ENCODE measurements at places on chromosomes 1 and 21.

GRCh38 chr1:201251851-201252430 lies 31.4 kb upstream of the PKP1 start:
- DNase-seq = no peak

DNA sequence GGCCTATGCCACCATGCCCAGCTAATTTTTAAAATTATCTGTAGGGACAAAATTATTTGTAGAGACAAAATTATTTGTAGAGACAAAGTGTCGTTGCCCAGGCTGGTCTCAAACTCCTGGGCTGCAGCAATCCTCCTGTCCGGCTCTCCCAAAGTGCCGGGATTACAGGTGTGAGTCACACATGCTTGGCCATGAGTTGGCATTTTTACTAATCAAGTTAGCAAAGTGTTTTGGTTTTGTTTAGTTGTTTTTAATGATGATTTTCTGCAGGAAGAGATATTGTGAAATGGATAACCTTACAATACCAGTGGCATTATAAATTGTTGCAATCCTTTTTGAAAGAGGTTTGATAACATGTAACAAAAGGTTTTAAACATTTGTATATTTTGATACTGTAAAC lies 65.3 kb upstream of the MAGI3 start:
- no peak for DNase-seq

DNA sequence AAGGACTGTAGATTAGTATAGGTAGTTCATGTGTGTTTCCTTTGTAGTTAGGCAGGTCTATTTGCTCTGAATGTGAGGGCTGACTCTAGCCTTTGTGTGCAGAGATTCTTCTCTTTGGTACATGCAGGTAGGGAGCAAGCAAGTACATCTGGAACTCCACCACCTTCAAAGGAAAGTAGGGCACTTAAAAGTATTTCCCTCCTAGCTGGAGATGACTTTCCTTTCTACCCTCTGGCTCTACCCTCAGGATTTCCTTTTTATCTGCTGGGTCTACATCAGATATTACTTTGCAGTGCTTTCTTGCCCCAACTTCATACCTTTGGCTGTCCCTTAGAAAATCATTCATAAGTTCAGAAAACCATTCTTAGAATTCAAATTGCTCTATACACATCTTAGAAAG lies 91.7 kb upstream of the HIVEP3 start:
- no peak for DNase-seq

GRCh38 chr1:245016700-245017099 lies 138.1 kb upstream of the KIF26B start:
- no peak for DNase-seq

DNA sequence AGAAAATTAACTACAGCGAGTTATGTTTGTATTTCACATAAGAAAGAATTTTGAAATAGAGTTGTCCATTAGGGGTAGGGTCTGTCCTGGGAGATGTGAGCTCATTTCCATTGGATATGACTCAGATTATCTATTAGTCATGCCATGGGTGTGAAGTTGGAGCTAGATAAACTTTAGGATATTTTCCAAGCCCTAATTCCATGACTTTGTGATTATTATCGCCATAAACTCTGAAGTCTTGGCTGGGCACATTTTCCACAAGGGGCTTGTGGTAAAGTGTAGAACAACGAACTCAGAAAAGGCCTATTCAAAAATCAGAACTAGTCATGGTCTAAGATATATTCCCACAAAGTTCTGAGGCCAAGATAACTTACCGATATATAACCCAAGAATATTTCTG lies 396.6 kb downstream of the DPYD start:
- no peak for DNase-seq

DNA sequence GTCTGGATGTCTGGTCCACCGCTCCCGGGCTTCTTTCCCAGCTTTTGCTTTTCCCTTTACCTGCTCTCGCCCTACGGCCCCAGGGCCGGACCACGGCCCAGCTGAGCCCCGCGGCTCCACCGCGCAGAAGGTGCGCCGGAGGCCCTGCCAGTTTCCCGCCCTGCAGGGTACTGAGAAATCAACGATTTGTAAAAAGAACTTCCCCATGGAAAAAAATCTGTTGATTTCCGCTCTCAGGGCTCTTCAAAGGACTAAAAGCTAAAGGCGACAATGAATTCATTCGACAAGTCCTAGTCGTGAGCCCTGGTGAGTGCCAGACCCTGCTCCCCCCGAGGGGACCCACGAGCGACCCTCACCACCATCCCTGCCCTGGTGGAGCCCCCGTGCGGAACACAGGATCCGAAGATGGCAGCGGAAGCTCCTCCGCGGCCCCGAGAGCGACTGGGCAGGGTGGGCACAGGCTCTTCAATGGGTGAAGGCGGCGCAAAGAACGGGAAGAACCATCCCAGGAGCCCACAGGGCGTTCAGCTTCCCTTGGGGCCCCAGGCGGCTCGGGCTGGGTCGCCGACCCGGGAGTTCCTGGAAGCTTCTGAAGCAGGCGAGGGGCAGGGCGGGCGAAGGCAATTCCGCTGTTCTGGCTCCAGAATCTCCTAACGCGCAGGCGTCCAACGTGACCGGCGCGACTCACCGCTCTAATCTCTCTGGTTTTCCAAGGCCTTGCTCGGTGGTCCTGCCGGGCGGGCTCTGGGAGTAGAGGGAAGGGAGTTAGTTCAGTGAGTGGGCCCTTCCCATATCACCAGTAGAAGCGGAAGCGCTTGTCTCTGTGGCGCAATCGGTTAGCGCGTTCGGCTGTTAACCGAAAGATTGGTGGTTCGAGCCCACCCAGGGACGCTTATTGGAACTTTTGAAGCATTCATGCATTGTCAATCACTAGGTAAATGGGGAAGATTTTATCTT lies 6.6 kb upstream of the RNU1-2 start:
- peak; percentile 87 for DNase-seq

GRCh38 chr1:19582318-19582717 lies 61.8 kb upstream of the NBL1 start:
- peak; percentile 90 for DNase-seq

DNA sequence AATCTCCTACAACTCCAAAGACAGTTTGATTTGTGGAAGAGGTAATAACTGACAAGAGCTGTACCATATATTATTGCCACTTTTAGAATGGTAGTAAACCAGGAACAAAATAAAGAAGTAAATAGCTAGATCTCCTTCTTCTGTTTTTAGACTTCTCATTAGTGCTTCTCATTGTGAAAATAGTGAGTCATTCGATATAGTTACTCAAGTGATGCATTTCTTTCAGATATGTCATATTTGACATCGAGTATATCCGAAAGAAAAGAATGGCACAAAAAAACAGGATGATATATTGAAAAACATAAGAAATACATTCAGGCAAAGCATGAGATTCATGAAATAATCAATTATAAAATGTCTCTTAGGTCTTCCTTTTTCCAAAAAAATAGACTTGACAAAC lies 1346.1 kb downstream of the BRINP3 start:
- no peak for DNase-seq

DNA sequence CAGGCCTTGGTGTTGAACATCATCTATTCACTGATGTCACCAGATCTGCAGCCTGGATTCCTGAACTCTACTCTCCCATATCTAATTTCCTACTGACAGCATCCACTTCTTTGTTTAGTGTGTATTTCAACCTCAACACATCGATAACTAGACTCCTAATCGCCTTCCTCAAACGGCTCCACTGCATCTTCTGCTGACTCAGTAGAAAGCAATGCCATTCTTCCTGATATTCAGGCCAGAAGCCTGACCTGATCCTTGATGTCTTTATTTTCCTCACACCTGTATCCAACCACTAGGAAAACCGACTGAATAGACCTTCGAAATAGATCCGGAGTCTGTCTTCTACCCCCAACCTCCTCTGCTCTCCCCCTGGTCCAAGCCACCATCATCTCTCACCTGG lies 466.9 kb downstream of the PCP4 start:
- DNase-seq = no peak

- no peak for DNase-seq
Observed at GRCh38 chr1:31725777-31726535, 22.1 kb upstream of the COL16A1 start.

GRCh38 chr1:159197561-159198557 lies 6.8 kb upstream of the ACKR1 start:
- peak; percentile 78 for DNase-seq

- DNase-seq = no peak
Observed at GRCh38 chr1:175195281-175195680, 2.7 kb upstream of the KIAA0040 start.

DNA sequence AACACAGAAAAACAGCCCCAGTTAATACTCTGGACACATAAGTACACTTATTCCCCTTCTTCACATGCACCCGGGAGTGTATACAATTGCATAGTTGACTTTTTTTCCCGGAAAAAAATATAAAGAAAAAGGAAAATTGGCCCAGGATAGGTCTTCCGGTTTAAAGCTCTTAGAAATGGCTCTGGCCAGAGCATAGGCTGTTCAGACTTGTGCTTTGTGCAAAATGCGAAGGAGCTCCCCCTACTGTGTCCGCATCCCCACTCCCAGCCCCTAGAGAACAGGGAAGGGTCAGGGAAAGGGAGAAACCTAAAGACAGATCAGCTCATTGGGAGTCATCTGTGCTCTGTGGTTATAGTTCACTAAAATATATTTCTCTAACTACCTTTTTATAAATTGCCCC lies 5.5 kb upstream of the MTMR11 start:
- no peak for DNase-seq

DNA sequence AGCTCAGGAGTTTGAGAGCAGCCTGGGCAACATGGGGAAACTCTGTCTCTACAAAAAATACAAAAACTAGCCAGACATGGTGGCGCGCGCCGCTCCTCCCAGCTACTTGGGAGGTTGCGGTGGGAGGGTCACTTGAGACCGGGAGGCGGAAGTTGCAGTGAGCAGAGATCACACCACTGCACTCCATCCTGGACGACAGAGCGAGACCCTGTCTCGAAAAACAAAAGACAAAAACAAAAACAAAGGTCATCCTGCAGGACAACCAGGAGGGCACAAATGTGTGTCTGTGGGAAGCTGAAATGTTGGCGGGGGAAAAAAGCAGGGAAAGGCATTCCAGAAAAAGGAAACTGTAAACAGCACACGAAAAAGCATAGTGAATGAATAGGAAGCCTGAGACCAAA lies 104.1 kb upstream of the HNRNPU start:
- DNase-seq = no peak

GRCh38 chr21:42556960-42557359 lies 43.3 kb downstream of the SLC37A1 start:
- DNase-seq = no peak

DNA sequence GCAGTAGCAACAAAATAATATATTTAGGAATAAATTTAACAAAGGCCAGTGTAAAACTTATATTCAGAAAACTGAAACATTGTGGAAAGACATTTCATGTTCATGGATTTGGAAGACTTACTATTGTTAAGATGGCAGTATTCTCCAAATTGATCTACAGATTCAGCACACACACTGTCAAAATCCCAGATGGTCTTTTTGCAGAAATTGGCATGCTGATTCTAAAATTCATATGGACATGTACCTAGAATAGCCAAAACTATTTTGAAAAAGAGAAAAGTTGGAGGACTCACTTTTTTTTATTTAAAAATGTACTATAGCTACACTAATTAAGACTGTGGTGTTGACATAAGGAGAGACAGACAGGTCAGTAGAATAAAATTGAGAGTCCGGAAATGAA lies 32.0 kb upstream of the SH3D21 start:
- no peak for DNase-seq

- DNase-seq = no peak
Observed at GRCh38 chr1:17886838-17887441, 131.8 kb downstream of the ACTL8 start.

GRCh38 chr1:202264726-202265125 lies 71.1 kb downstream of the LGR6 start:
- DNase-seq = no peak

DNA sequence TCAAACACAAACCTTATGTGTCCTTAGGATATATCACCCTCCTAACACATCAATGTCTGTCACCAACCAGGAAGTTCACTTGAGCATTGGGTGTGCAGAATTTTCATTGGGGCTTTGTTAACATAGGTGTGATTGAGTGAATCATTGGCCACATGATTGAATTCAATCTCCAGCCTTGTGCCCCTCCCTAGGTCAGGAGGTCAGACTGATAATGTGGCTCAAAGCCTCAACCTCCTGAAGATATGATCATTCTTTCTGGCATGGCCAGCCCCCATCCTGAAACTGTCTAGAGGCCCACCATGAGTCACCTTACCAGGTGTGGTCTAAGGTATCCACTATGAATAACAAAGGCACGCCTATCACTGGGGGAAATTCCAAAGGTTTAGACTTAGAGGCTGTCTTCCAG lies 90.1 kb downstream of the PKN2 start:
- peak; percentile 46 for DNase-seq

DNA sequence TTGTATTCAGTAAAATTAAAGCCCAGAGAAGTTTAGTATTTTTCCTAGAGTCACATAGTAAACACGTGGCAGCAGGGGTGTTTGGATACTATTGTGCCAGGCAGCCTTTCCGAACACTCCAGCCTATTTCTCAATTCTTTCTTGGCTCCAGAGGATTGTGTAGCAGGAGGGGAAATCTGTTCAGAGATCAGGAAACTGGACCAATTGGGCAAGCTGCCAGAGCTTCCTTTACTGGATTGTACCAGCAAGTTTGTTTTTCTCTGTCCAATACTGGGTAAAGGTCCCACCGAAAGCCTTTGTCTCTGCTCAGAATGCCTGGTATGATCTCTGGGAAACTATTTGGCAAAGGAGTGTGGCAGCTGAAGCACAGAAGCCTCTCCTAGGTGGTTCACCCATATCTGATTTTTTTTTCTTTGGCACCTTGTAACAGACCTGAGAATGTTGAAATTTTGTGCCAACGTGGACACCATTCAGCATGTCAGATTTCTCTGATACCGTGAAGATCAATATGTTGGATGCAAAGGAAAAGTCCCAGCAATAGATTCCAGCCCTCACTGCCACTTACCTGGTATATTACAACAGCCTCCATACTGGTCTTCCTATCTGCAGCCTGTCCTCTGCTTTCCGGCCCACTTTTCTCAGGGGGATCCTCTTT lies 126.2 kb downstream of the FGGY start:
- DNase-seq = no peak

GRCh38 chr1:110682898-110683297 lies 8.2 kb upstream of the KCNA3 start:
- no peak for DNase-seq

DNA sequence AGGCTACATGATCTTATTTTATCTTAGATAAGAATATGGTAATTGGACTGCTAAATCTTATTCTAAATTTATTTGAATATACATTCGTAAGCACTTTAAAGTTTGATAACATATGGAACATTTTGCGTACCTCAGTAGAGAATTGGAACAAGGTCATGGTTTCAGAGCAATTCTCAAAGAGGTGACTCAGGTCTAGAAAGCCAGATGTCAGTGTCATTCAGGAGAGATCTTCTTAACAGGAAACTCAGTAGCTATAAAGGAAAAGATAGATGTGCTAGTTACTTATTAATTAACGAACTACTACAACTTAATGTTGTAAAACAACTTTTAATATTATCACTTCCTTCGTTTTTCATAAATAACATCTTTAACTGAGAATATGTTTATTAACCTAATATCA lies 142.5 kb downstream of the USP25 start:
- no peak for DNase-seq

DNA sequence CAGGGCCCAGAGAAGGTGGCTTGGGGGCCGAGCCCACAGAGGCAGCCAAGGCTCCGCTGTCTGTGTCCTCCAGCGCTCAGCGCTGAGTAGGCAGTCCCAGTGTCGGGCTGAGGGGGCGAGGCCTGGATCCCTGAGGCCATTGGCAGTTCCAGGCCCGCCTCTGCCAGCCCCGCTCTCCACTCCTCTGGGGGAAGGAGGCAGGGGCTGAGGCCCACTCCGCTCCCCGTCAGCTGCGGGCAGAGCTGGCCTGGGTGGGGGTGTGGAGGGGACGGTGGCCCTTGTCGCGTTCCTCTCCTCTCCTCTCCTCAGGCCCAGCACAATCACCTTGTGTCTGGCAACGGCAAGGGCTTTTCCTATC lies 132.8 kb downstream of the CASZ1 start:
- DNase-seq = no peak

GRCh38 chr1:167899253-167899681 lies 14.7 kb downstream of the ADCY10 start:
- DNase-seq = no peak

Measured in activated T-cell treated with anti-CD3 and anti-CD28 coated beads, Interleukin-2, amount 50 U/mL, for 48 hours (primary cell).